Central memory CD4-positive, alpha-beta T cell (primary cell): ENCODE measurements at places on chromosomes 1 and 21.
A peak's percentile ranks its signal among the peaks of the same experiment; 100 is the strongest.

GRCh38 chr1:26696654-26697430, 1.0 kb downstream of the ARID1A start:
- DNase-seq, result peak; percentile 75

- DNase-seq, result no peak
Observed at GRCh38 chr1:14955402-14955801, 198.1 kb upstream of the TMEM51 start.

GRCh38 chr1:55876276-55877060, 661.3 kb upstream of the USP24 start:
- DNase-seq, result no peak

GRCh38 chr1:10865518-10866320, 69.3 kb upstream of the CASZ1 start:
- DNase-seq, result no peak

- no peak for DNase-seq
Observed at GRCh38 chr1:213335084-213335483, 284.0 kb downstream of the RPS6KC1 start.
